ENCODE measurements at places on chromosomes 11 and 22. TPM values are rescaled to one million over a fixed set of nuclear protein-coding genes. Genes with fewer than 3 reads are reported as not detected.

GRCh38 chr11:129012880-129013279, 70.2 kb upstream of the TP53AIP1 start:
- no peak for DNase-seq

The MYO18B gene
- 0.50 TPM for total RNA-seq

DNA sequence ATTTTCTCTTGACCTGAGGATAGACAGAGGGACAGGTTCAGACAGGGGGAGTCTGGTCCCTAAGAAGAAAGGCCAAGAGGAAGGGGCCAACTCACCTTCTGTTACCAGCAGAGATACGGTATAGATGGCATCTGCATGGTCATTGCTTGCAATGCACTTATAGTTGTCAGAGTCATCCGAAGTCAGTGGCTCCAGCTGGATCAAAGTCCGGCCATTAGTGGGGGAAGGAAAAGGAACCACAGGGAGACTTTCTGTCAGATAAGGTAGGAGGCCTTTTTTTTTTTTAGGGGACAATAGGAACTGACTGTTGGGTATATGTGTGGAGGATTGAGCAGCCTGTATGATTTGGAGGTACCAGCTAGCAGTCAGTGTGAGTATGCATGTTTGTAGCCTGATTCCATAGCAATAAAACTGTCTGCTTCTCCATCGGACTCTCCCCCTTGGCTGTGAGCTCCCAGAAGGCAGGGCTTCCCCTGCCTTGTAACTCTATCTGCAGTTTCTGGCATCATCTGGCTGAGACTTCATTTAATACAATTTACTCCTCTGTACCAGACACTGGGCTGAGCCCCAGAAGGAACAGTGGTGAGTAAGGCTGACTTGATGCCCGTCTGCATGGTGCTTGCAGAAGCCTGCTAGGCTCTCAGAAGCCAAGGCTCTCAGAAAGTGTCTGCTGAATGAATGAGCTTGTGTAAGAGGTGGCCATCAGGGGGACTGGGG, 5.7 kb downstream of the IGSF22 start:
- DNase-seq = no peak

- no peak for DNase-seq
Measured at GRCh38 chr11:35011944-35012343, 95.5 kb downstream of the PDHX start.

The ANKRD49 gene
- total RNA-seq = 16.2 TPM

The CASP4 gene
- total RNA-seq = 24.5 TPM

DNA sequence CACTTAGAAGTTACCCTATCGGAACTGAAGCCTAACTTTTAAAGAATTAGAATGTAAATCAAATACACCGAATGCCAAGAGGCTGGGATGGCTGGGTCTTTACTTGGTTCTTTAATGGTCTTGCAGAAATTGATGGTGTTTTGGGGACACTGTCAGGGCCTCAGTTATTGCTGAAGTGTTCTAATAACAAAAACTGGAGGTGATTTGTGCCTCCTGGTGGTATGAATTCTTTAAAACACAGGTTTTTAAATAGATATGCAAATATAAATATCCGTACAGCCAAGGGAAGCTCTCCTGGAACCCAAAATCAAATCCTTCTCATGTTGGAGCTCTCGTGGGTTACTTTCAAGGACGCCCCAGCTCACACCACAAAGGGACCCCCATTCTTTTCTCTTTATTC, 19.3 kb upstream of the TMPRSS5 start:
- no peak for DNase-seq

DNA sequence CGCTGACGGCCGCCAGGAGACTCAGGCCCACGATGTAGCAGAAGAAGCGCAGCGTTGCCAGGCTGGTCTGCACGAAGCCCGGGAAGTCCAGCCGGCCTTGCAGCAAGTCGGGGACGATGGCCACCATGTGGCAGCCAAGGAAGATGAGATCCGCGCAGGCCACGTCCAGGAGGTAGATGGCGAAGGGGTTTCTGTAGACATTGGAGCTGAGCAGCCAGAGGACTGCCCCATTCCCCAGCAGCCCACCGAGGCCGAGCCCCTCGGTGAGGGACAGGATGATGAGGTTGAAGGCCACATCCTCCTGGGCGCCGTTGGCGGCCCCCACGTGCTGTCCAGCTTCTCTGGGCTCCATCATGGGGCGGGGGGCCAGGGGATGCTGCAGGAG, 3.8 kb downstream of the MRGPRE start:
- no peak for DNase-seq

GRCh38 chr22:49201046-49201970, 626.4 kb downstream of the BRD1 start:
- DNase-seq = no peak

DNA sequence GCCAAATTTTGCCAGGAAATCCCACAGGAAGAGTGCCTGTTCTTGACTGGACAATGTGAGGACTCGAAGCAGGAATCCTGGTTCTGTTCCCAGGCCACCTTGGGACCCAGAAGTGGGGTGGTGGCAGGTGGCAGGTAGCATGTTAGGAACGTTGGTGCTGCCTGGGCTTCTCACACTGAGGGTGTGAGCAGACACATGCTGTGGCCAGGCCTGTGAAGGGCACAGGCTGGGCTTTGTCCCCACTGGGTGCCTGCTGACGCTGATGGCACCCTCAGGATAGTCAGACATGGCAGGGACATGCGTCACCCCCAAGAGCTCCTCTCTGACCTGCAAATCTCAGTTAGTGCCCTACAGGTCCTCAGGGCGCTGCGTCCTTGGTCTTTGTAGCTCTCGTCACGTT, 21.1 kb upstream of the NECTIN1 start:
- no peak for DNase-seq

GRCh38 chr11:32312865-32313403, 122.4 kb downstream of the WT1 start:
- no peak for DNase-seq

DNA sequence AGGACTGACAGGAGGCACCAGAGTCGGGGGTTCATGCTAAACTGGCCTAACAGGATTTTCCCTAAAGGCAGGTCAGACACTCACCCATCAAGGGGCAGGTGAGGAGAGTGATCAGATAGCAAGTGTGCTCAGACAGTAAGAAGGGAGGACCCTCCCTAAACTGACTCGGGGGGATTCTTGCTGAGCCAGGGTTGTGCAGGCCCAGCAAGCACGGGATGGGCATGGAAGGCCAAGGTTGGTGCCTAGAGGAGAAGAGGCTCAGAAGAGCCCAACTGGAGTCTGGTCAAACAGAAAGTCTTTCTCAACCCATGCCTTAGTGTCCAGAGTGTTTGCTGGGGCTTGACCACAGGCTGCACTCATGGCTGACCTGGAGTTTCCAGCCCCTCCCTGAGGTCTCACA, 6.2 kb upstream of the APOL1 start:
- DNase-seq = no peak

The CLCF1 gene
- total RNA-seq = 8.3 TPM

DNA sequence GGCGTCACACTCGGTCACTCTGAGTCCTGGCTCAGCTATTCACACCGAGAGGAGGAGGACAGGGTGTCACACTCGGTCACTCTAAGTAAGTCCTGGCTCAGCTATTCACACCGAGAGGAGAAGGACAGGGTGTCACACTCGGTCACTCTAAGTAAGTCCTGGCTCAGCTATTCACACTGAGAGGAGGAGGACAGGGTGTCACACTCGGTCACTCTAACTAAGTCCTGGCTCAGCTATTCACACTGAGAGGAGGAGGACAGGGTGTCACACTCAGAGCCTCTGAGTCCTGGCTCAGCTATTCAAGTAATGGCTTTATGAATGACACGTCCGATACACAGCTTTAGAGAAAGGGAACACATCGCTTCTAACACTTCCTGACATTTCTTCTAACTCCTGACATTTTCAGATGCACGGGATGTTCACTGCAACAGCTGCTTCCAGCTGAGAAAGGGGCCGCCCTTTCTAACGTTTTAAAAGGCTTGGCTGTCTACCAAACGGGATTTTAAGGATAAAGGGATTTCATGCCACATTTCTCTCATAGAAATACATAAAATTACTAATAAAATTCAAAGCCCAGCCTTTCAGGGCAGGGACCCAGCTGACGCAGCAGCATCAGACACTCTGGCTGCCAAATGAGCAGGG, 28.1 kb downstream of the DRD4 start:
- no peak for DNase-seq

- DNase-seq = no peak
Measured at GRCh38 chr11:1870326-1870696, 17.4 kb downstream of the LSP1 start.

The PIK3IP1 gene
- total RNA-seq = 34.5 TPM

The C11orf97 gene
- total RNA-seq = not detected
